CD4-positive, CD25-positive, alpha-beta regulatory T cell (primary cell): ENCODE measurements at places on chromosomes 11 and 22. TPM values are rescaled to one million over a fixed set of nuclear protein-coding genes. Genes with fewer than 3 reads are reported as not detected.

DNA sequence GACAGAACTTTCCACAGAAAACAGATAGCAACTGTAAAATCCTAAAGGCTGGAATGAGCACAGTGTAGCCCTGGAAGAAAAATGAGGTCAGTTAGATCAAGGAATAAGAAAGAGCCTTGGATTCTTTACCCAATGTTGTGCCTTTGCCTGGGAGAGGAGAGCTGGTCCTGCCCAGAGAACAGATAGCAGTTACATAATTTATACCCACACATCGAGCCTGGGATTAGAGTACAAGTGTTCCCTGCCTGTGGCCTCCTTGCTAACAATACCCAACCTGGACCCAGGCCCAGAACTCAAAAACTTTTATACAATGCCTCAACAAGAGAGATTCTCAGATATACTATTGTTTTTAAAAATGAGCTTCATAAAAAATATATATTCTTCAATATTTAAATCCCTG lies 1998.4 kb downstream of the LRRC4C start:
- H3K4me3 ChIP-seq: no peak overlapping the region
- DNase-seq: no peak
- no peaks in the 10 kb centered on the region for H3K4me1 ChIP-seq

DNA sequence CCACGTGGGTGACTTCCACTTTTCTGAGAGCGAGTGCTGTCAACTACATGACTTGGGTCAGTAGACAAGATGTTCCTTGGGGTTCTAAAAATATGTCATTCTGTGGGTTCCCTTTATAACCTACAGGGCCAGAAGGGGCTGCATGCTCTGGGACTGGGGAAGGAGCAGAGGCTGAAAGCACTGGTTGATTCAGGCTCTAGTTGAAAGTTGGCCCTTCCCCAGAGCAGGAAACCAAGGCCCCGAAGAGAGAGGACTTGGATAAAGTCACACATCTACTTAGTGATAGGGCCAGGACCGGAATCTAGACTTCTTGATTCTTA lies 9.9 kb downstream of the ADAMTS15 start:
- H3K27ac ChIP-seq: no peak overlapping the region
- H3K4me3 ChIP-seq: no peak overlapping the region
- no peak for DNase-seq
- peaks cover 2% of the 10 kb centered on the region for H3K27me3 ChIP-seq
- H3K36me3 ChIP-seq: no peaks in the 10 kb centered on the region

DNA sequence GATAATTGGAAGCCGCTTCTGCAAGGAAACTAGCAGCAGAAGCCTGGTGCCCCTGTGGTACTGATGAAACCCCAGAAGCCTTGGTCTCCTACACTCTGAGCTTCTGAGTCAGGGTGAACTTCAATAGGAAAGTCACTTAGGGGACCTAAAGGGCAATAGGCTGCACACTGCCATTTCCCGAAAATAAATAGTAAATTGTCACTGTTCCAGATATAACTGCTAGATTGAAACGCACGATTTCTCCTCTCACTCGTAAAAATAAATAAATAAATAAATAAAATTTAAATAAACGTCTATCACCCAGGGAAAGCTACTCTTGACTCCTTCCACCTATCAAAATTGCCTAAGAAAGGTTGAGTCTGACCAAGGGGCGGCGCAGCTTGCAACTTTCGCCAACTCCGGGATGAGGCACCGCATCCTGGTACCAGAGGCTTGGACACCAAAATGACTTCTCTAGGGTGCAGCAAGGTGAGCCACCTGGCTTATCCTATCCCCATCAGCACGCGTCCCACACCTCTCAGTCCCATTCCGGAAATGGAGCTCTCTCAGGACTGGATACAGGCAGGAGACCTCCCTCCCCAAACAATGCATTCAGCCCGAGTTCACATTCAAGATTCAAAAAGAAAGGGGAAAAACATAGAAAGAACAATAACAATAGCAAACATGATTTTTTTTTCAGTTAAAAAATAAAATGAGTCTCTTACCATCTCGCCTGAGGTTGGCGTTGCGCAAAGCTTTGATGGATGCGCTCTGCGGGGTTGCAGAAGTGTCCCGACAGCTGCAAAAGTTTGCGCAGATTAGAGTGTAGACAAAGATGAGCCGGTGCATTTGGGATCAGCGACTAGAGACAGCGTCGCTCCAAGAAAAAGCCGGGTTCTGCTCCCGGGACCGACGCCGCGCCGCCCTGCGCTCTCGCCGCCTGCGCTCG lies 583 bp downstream of the PDGFD start:
- no peak overlapping the region for H3K27ac ChIP-seq
- H3K4me3 ChIP-seq: no peak overlapping the region
- peaks cover 4% of the 10 kb centered on the region for H3K4me1 ChIP-seq
- peaks cover 6% of the 10 kb centered on the region for H3K27me3 ChIP-seq
- DNase-seq: no peak

DNA sequence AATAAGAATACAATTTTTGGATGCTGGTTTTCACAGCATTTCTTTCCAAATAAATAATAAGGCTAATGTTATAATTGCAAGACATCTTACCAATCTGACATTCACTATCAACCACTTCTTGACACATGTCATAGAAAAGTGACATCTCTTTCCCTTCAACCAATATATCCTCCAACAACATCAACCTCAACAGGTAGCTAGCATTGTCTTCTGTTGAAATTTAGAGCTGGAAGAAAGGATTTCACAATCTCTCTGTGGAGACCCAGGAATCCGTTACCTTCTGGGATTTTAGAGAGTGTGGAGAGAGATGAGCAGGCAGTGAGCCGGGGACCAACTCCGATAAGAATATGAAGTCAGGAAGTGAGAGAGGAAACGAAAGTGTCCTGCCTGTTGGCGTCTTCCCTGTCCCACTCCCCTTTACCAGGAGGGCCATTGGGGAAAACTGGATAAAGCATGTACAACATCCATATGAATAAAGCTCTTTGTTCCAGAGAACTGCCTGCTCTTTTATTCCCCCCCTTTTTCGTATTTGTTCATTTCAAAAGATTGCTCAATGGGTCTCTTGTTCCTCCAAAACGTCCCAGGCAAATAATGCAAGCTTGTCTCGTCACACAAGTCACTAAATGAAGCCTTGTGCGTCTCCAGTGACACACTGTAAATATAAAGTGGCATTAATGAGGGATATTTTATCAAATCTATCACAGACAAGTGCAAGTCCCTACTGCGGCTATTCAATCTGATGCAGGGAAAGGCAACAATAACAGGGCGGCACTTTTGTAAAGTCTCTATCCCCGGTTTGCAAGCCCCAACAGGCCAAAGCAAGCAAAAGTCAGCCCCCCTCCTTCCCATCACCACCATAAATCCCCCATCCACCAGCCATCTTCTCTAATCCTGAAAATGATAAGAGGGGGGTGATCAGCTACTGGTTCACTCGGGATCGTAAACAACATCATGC lies 3.4 kb downstream of the CADM1 start:
- H3K36me3 ChIP-seq: no peaks in the 10 kb centered on the region
- DNase-seq: no peak
- H3K27ac ChIP-seq: no peak overlapping the region
- H3K27me3 ChIP-seq: peaks cover 40% of the 10 kb centered on the region
- peaks cover 35% of the 10 kb centered on the region for H3K4me1 ChIP-seq
- no peak overlapping the region for H3K4me3 ChIP-seq

- no peak overlapping the region for H3K27ac ChIP-seq
- peaks cover 33% of the 10 kb centered on the region for H3K36me3 ChIP-seq
- H3K4me3 ChIP-seq: no peak overlapping the region
- no peaks in the 10 kb centered on the region for H3K27me3 ChIP-seq
- peaks cover 46% of the 10 kb centered on the region for H3K4me1 ChIP-seq
- DNase-seq: no peak
These were observed 7.1 kb downstream of the LRRC32 start for GRCh38 chr11:76663486-76663810.

The VPS37C gene
- polyA plus RNA-seq: 0.30 TPM

The SCN2B gene
- not detected for polyA plus RNA-seq
